Mesothelial cell of epicardium (in vitro differentiated cells): ENCODE measurements at places on chromosomes 13 and 19. TPM values are rescaled to one million over a fixed set of nuclear protein-coding genes. Genes with fewer than 3 reads are reported as not detected.

Gene PODNL1
- total RNA-seq = 0.20 to 1.0 TPM (median 0.75 TPM) in 3 replicates

Gene PSG6
- not detected in 3 replicates for total RNA-seq

Gene B3GNT8
- total RNA-seq = 4.5 to 5.1 TPM (median 4.9 TPM) in 3 replicates

Gene RFXAP
- 13.6 to 14.1 TPM (median 14.0 TPM) in 3 replicates for total RNA-seq

Gene ZNF723
- not detected in 3 replicates for total RNA-seq

Gene ZNF524
- 5.3 to 7.4 TPM (median 5.7 TPM) in 3 replicates for total RNA-seq

Gene PLVAP
- total RNA-seq = 0.93 to 1.1 TPM (median 0.94 TPM) in 3 replicates

Gene GIPR
- total RNA-seq = 3.6 to 5.1 TPM (median 4.1 TPM) in 3 replicates

Gene CDC34
- 98.1 to 106 TPM (median 99.5 TPM) in 3 replicates for total RNA-seq

Gene CATSPERD
- not detected in 3 replicates for total RNA-seq

Gene CASP14
- total RNA-seq = not detected in 3 replicates

Gene PSG7
- total RNA-seq = not detected in 3 replicates

Gene RNF17
- not detected in 3 replicates for total RNA-seq

Gene KIR2DL4
- total RNA-seq = not detected in 3 replicates

Gene SLC10A2
- total RNA-seq = not detected in 3 replicates

Gene GNG7
- 8.2 to 8.8 TPM (median 8.5 TPM) in 3 replicates for total RNA-seq

Gene MEGF8
- 54.7 to 58.9 TPM (median 57.1 TPM) in 3 replicates for total RNA-seq

Gene FAM83E
- total RNA-seq = 2.5 to 3.9 TPM (median 3.7 TPM) in 3 replicates

Gene NKPD1
- 0.54 to 1.1 TPM (median 0.71 TPM) in 3 replicates for total RNA-seq

Gene PEG3
- total RNA-seq = not detected in 3 replicates

Gene ZNF177
- 8.7 to 12.6 TPM (median 10.6 TPM) in 3 replicates for total RNA-seq

Gene RGS9BP
- total RNA-seq = 0.11 to 0.38 TPM (median 0.29 TPM) in 3 replicates

Gene GARIN5A
- 10.1 to 12.7 TPM (median 11.5 TPM) in 3 replicates for total RNA-seq

Gene TECR
- total RNA-seq = 111 to 116 TPM (median 115 TPM) in 3 replicates

Gene IRF2BP1
- 33.8 to 34.6 TPM (median 34.1 TPM) in 3 replicates for total RNA-seq

Gene CACNA1A
- 0.89 to 1.2 TPM (median 1.0 TPM) in 3 replicates for total RNA-seq

Gene CEACAM4
- total RNA-seq = not detected in 3 replicates

Gene FUT6
- 0.32 TPM in 1 of 3 replicates, not detected in the others for total RNA-seq

Gene MYBPC2
- total RNA-seq = 0.89 to 1.9 TPM (median 1.2 TPM) in 3 replicates

Gene CD22
- total RNA-seq = 54.6 to 59.9 TPM (median 56.3 TPM) in 3 replicates

Gene ZNF543
- total RNA-seq = 11.7 to 12.1 TPM (median 12.0 TPM) in 3 replicates

Gene PSG3
- total RNA-seq = not detected in 3 replicates

Gene PSG1
- total RNA-seq = not detected in 3 replicates

Gene KCNJ14
- total RNA-seq = 2.7 to 2.8 TPM (median 2.8 TPM) in 3 replicates

Gene ZNF433
- 16.5 to 20.6 TPM (median 16.5 TPM) in 3 replicates for total RNA-seq

Gene S1PR5
- total RNA-seq = 2.2 to 2.4 TPM (median 2.4 TPM) in 3 replicates

Gene IRS2
- total RNA-seq = 11.8 to 12.4 TPM (median 12.1 TPM) in 3 replicates

Gene CCL25
- total RNA-seq = 0.29 to 0.42 TPM in 2 of 3 replicates, not detected in the other

Gene WDR88
- not detected in 3 replicates for total RNA-seq

Gene ANGPTL8
- 0.25 to 0.84 TPM (median 0.29 TPM) in 3 replicates for total RNA-seq

Gene ZNF417
- total RNA-seq = 25.1 to 26.8 TPM (median 25.9 TPM) in 3 replicates

Gene GFY
- total RNA-seq = not detected in 3 replicates

Gene SIAH3
- total RNA-seq = 0.42 to 0.57 TPM (median 0.51 TPM) in 3 replicates

Gene CARS2
- 84.4 to 89.1 TPM (median 87.6 TPM) in 3 replicates for total RNA-seq

Gene CEACAM16
- total RNA-seq = not detected in 3 replicates
